ENCODE measurements at places on chromosomes 7 and 10. TPM values are rescaled to one million over a fixed set of nuclear protein-coding genes. Genes with fewer than 3 reads are reported as not detected.

Gene TMEM178B
- not detected for total RNA-seq

Gene ZPBP
- total RNA-seq: not detected

Gene C10orf105
- not detected for total RNA-seq

Gene DLG5
- total RNA-seq: 23.1 TPM

Gene HYAL4
- not detected for total RNA-seq

Gene POLR3A
- total RNA-seq: 22.1 TPM

Gene RGS10
- 21.8 TPM for total RNA-seq

Gene MBL2
- not detected for total RNA-seq

Gene PAPOLB
- total RNA-seq: 0.07 TPM

Gene EBF3
- 2.0 TPM for total RNA-seq

Gene ZNF425
- 2.0 TPM for total RNA-seq

Gene BTBD16
- total RNA-seq: 0.78 TPM

Gene TUBGCP2
- total RNA-seq: 48.8 TPM

Gene SPDYE5
- total RNA-seq: 0.16 TPM

Gene IKZF1
- 0.20 TPM for total RNA-seq

Gene ANKRD1
- 591 TPM for total RNA-seq

Gene ASIC3
- 0.69 TPM for total RNA-seq

Gene THSD7A
- total RNA-seq: 12.7 TPM

Gene CFAP43
- total RNA-seq: not detected

Gene CXCL12
- total RNA-seq: 1.4 TPM

Gene BAMBI
- 4.3 TPM for total RNA-seq

Gene C10orf53
- total RNA-seq: not detected

Gene GHRHR
- total RNA-seq: not detected

Gene NKX6-2
- not detected for total RNA-seq

Gene PHKG1
- total RNA-seq: 1.00 TPM

Gene SMO
- 13.2 TPM for total RNA-seq

Gene C7orf33
- not detected for total RNA-seq

Gene STYXL1
- total RNA-seq: 24.3 TPM

Gene RBM48
- total RNA-seq: 12.0 TPM

Gene VGF
- total RNA-seq: not detected

Gene ZNF485
- 1.2 TPM for total RNA-seq

Gene CPEB3
- total RNA-seq: 2.3 TPM

Data from endothelial cell of umbilical vein (primary cell).